Stimulated activated CD4-positive, alpha-beta T cell treated with anti-CD3 and anti-CD28 coated beads, Interleukin-1b, Interleukin-23, amount 100 ng/mL, for 48 hours (primary cell): ENCODE measurements at places on chromosomes 13 and 19.

GRCh38 chr13:110689711-110690110 is 16.2 kb downstream of the CARS2 start:
- no peak for DNase-seq

DNA sequence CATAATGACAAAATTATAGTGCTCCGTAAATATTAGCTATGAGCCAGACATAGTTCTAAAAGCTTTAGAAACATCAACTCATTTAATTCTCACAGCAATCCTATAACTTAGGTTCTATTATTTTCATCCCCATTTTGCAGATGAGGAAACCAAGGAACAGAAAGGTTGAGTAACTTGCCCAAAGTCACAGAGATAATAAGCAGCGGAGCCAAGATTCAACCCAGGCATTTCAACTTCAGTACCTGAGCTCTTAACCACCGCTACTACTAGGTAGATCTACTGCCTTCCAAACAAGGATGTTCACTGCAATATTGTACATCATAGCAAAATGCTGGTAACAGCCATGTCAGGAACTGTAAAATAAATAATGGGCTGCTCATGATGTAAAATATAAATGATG is 39.9 kb downstream of the ELF1 start:
- DNase-seq = no peak

- DNase-seq = no peak
Observed at GRCh38 chr13:109963960-109964563, 177.7 kb upstream of the IRS2 start.

DNA sequence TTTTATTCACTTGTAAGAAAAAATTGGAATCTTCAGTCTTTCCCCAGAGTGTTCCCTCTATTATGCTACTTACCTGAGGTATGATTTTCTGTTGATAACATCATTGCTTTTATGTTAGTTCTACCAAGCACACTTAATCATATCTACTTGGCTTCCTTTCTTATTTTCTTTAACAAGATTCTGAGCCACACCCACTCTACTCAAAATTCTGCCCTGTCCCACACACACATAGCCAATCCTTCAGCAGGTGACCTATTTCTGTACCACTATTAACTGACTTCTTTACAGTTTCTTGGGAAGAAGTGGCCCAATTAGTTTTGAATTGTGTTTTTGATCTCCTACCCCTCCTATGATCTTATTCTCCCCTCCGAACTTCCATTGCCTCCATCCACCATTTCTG is 215.7 kb downstream of the PCDH9 start:
- no peak for DNase-seq

GRCh38 chr19:33675501-33676124 is 53.9 kb downstream of the CHST8 start:
- no peak for DNase-seq

GRCh38 chr19:5809053-5809452 is 4.2 kb downstream of the NRTN start:
- DNase-seq = no peak

GRCh38 chr19:41821003-41821735 is 23.3 kb downstream of the LYPD4 start:
- peak; percentile 46 for DNase-seq

- DNase-seq = no peak
Observed at GRCh38 chr19:29145756-29146155, 67.2 kb downstream of the UQCRFS1 start.

GRCh38 chr13:86976521-86977324 is 694.4 kb upstream of the SLITRK5 start:
- DNase-seq = no peak

- DNase-seq = no peak
Observed at GRCh38 chr13:95480791-95481780, 71.4 kb upstream of the CLDN10 start.

GRCh38 chr19:1235625-1236538 is 1.9 kb downstream of the CBARP start:
- no peak for DNase-seq

DNA sequence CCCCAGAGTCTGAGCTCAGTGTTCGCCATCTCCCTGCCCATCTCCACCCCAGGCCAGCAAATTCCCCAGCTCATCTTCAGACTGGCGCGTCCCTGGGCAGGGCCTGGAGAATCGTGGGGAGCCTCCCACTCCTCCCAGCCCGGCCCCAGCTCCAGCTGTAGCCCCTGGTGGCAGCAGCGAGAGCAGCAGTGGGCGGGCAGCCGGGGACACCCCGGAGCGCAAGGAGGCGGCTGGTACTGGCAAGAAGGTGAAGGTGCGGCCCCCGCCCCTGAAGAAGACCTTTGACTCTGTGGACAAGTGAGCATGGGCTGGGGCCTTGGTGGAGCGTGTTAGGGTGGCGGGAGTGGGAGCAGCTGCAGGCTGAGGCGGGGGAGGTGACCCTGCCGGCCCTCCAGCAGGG is 8.4 kb upstream of the PRR19 start:
- DNase-seq = no peak

DNA sequence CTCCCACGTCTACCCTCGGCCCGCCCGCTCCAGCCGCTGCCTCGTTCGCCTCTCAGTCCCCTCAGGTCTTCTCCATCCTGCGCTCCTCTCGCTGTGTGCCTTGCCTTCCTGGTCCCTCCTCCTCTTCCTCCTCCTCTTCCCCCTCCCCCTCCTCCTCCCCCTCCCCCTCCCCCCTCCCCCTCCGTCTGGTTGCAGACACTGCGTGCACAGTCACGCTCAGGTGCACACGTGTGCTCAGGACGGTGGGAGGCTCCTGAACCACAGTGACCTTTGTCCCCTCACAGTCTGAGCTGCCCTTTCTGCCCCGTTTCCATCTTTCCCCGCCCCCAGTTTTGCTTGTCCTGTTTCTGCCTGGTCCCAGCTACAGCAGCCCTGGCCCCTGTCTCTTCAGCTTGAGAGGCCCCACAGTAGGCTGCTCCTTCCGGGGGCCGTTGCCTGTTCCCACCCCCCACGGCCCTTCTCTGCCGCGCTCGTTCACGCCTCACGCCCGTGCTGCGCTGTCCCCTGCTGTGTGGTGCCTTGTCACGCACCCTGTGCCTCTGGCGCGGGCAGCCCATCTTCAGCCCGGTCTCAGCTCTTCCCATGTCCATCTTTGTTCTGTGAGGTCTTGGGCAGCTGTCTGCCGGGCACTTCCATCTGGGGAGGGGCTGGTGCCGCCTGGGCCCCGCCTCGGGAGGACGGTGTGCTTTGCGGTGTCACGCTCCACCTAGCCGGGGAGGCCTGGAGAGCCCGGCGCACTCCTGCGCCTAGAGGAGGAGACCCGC is 13.8 kb upstream of the RPS15 start:
- DNase-seq = no peak

DNA sequence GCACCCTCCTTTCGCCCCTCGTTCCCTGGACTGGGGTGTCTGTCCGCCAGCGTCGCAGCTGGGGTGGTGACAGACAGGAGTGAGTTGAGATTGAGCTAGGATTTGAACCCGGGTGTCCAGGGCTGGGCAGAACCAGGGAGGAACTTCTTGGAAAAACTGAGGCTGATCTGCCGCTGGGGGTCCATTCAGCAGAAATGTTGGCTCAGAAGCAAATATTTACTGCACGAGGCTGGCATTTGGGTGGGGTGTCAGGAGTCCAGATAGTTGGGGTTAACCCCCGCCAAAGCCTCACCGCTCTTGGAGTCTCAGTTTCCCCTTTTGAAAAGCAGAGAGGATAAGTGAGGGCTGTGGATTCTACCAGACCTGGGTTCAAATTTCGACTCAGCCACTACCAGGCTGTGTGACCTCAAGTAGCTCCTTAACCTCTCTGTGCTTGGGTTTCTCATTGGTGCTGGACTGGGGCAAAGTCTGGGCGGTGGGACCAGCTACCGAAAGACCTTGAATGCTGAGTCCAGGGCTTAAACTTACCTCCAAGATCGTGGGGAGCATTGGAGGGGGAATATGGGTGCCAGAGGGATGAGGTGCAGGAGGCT is 20.9 kb downstream of the MAST3 start:
- DNase-seq = no peak

DNA sequence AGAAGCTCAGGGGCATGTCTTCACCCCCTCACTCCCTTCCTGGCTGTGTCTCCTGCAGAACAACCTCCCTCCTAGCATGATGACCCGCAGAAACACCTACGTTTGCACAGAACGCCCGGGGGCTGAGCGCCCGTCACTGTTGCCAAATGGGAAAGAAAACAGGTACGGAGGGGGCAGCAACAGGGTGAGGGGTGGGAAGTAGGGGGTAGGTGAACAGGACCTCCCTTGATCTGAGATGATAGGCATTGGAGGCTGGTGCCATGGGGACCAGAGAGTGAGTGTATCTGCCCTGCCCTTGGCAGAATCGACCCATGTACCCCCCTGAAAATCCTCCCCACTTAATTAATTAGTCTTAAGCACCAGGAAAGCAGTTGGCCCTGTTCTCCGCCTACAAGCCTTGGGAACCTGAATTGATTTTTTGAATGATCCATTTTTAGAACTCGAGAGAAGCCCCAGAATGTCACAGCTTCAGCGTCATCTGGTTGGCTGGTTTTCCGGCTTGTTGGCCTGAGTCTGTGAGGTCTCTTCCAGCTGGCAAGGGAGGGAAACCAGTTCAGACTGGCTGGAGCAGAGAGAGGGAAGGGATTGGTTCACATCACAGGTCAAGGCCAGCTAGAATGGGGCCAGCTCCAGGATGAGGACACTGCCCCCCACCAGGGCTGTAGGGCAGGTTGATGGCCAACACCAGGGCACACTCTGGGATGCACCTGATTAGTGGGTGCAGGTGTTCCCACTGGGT is 28.2 kb downstream of the CKM start:
- DNase-seq = no peak

- no peak for DNase-seq
Observed at GRCh38 chr13:108902405-108903155, 273.2 kb downstream of the MYO16 start.

DNA sequence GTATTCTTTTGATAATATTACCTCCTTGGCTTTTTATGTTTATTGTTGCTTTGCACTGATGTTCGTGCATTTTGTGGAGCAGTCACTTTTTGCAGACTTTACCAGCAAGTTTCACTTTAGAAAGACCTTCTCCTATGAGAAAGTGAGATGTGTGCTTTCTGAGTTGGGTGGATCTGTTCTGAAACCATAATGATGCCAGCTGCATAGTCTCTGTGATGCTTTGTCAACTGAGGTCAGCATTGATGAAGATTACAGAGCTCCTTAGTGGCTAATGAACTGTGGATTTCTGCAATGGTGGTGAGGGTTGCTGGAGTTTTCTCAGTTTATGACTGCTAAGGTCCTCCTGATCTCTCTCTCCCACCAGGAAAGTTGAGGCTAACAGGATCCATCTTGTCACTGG is 309.9 kb upstream of the SLITRK6 start:
- no peak for DNase-seq

DNA sequence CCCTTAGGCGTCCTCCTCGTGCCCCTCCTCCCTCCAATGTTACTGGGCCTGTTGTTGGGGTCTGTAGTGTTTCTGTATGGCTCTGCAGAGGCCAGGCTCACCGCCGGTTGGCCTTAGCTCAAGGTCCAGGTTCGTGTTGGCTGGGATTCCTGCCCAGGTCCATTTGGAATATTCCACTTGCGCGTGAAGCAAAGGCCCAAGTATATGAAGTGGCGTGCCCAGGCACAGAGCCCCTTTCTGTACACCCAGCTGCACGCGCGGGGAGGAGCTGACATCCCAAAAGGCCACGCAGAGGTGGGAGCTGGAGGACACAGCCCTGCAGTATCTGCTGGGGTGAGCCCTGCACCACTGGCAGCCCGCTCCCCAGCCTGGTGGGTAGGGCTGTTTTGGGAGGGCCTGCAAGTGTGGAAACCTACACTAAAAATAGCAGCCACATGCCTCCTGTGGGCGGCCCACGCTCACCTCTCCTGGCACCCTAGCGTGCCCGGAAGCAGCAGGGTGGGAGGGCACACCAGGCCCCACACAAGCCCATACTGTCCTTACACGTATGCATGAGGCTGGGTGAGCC is 30.2 kb downstream of the CRTC1 start:
- no peak for DNase-seq

DNA sequence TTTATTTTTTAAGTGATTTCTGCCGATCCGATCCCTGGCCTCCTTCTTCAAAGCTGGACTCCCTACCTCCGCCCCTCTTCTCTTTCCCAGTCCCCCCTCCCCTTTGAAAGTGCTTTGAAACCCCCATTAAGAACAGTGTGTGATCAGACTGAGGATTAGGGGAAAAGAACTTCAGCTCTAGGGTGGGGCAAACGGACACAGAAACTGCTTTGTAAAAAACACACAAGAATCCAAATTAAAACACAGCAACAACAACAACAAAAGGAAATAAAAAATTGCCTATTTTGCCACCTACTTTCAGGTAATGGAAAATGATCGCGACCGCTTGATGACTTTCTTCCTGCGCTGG is 1.4 kb downstream of the SPRY2 start:
- no peak for DNase-seq

DNA sequence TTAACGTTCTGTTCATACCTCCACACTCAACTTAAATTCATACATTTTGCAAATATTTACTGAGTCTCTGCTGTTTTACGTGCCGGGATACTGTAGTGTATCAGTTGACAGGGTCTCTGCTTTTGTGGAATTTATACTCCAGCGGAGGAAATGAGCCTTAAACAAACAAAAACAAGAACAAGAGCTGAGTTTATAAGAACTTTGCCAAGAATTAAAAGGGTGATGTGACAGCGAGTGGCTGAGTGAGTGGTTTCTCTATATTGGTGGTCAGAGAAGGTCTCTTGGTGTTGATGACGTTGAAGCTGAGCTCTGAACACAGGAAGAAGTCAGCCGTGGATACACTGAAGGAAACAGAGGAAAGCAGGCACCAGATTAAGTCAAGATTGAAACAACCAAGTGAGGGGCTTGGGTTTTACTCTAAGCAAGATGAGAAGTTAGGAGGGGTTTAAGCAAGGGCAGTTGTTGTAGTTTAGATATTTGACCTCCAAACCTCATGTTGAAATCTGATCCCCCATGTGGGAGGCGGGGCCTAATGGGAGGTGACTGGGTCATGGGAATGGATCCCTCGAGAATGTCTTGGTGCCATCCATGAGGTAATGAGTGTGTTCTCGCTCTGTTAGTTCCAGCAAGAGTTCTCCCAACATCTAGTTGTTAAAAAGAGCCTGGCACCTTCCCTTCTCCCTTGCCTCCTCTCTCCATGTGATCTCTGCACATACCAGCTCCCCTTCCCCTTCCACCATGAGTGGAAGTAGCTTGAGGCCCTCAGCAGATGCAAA is 248.3 kb downstream of the DCLK1 start:
- no peak for DNase-seq
